Stimulated activated CD8-positive, alpha-beta memory T cell treated with anti-CD3 and anti-CD28 coated beads, Interleukin-2, amount 100 ng/mL, for 1 hour (primary cell): ENCODE measurements at places on chromosomes 6 and 20.

DNA sequence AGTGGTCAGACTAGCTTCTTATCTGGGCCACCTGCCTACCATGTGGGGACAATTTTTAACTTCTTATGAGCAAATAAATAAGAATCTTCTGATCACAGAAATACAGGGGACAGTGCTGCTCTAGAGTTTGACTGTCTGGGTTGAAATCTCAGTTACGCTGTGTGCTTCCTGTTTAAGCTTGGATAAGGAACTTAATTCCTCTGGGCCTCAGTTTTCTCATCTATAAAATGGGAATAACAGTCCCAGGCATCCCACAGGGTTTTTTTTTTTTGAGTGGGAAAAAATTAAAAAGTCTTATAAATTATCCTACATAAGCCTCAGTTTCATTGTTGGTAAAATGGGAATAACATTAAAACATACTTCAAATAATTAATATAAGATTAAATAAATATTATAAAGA, 340.9 kb downstream of the ESR1 start:
- DNase-seq: no peak

GRCh38 chr20:23255106-23255505, 95.5 kb upstream of the NXT1 start:
- DNase-seq: no peak

DNA sequence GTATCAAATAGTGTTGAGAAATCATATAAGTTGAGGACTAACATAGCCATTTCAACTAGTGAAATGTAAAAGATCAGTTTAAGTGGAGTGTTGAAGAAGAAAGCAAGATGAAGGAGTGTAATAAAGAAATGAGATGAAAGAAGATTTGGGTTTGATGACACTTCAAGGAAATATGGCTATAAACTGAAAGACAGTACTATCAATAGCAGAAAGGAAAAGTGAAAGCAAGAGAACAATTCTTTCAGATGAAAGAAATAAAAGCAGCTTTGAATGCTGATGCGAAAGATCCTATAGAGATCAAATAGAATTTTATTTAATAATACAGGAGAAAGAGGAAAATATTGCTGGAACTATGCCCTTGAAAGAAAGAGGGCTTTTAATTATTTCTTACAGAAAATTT, 92.8 kb upstream of the PRSS16 start:
- DNase-seq: no peak

DNA sequence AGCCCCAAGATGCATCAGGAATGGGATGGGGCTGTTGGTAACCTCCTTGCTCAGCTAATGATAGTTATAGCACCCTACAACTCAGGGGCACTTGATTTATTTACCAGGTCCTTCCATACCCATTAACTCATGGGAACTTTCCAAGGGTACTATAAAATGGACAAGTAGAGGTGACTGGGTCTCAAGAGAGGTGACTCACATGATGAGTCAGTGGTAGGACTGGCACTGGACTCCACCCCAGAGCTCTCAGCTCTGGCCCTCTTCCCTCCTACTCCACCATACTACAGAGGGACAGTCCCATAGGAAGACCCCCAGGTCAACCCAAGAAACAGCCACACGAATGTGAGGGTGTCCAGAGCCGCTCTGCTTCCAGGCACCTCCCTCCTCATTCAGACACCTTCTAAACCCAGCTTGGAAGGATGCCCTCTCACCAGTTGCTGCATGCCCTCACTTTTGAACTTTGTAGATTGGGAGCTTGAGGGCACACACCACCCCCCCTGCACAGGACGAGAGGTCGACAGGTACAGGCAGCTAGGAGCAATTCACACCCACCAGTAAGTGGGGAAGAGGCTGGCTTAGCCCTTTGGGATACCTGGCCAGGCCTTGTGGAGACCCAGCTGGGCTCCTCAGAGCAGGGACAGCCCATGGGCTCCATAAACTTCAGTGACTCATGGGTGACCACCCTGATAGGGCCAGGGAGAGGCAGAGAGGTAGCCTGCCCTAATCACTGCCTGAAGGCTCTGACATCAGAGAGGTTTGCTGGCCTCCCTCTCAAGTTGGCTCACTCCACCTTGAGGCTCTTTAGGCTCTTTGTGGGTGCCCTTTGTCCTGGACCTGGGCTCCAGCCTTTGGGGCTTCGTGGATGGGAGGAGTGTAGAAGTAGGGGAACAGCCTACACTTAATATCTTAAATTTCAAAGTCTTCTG, 81.6 kb upstream of the MLN start:
- DNase-seq: no peak

- peak; percentile 55 for DNase-seq
Observed at GRCh38 chr20:31560094-31560745, 44.9 kb upstream of the ID1 start.

DNA sequence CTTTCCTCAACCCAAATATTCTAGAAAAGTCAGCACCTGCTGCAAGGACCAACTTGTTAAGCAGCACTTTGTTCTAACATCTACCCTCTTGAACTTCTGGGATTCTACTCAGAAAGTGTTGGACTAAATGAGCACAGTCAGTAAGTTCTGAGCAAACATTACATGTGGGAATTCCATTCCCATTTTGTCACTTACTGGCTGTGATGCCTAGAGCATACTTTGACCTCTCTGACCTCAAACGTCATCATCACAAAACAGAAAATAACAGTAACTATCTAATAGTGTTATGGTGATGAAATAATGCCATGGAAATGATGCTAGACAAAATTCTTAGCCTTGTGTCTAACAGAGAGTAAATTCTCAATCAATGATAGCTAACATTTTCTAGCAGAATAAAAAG, 829.4 kb downstream of the EPHA7 start:
- no peak for DNase-seq

DNA sequence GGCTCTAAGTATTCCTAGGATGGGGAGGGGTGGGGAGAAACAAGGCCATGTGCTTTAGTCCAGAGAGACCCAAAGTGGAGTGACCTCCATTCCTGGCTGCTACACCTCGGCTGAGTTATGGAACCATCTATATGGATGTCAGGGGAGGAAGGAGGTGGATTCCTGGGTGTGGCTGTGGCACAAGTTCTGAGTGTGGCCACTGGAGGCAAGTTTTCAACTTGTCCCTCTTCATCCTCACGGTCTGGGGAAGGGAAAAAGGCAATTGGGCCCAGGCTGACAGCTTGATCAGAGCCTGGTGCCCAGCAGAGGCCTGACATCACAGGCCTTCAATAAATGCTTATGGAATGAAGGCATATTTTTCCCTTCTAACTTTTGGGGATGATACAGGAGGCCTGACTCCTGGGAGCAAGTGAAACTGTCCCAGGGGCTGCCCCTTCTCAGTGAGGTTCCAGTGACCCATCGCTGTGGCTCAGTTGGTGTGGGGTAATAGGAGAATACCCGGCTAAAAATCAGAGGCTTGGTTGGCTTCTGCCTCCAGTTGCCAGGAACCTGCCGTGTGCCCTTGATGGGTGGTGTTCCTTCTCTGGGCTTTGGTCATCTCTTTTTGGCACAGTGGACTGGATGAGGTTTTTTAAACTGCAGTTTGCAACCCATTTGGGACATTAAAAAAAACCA, 1.8 kb upstream of the ITPR3 start:
- DNase-seq: no peak
